ENCODE measurements at places on chromosomes 6 and 20.

DNA sequence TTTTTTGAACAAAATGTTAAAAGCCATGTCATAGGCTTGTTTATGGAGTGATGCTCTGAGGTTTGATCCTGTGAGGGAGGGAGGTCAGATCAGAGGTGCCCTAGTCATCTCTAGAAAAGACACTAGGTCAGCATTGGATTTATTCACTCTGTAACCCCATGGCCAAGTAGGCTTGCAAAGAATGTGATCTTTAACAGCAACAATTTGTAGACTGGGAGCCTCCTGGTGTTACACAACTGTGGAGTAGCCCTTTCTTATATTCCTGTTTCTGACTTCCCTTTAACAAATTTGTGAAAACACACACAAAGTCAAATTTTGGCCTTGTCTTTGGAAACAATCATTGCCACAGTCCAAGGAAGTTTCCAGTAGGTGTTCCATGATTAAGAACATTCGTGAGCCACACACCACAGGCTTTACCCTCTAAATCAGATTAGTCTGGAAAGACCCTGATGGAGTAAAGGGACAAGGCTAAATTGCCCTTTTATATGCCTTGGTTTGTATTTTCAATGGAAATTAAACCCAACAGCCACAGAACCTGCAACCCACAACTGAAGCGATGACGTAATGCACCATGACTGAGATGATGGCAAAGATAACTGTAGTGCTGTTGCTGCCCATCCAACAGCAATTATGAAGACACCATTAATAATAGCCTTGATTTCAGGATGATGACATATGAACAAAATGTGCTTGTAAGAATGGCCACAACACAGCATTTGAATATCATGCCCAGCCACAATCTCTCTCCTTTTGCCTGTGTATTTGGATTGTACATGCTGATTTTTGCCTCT lies 22.1 kb downstream of the SCP2D1 start:
- DNase-seq: no peak

GRCh38 chr6:146819596-146820320 lies 221.0 kb downstream of the ADGB start:
- no peak for DNase-seq

DNA sequence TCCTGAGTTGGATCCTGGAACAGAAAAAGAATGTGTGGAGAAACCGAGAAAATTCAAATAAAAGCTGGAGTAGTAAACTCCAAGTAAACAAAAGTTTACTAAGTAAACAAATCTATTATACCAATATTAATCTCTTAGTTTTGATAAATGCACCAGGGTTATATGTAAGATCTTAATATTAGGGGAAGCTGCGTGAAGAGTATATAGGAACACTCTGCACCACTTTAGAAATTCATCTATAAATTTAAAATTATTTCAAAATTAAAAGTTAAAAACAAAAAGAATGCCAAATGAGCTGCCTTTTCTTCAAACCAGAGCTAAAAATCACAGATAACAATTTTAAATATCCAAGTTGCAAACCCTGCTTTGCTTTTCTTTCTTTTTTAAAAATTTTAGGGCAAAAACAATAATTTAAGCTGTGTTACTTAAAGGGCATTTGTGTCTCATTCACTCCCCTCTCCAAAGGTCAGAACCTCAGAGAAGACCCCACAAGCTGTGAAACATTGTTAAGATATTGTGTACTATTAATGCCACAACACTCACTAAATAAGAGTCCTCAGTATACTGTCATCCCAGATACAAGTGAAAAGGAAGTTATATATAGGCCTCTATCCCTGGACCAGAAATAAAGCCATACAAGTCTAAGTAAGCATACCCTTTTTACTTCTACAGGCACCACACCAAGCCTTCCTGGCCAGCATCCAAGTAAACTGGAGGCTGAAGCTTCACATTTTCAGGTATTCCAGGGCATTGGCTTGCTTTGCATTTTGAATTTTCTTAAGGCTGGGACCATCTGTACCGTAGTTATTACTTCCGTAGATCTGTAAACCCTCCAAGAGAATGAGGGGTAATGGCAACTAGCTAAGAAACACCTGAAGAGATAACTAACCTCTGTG lies 7.0 kb downstream of the DNAAF9 start:
- DNase-seq: no peak

DNA sequence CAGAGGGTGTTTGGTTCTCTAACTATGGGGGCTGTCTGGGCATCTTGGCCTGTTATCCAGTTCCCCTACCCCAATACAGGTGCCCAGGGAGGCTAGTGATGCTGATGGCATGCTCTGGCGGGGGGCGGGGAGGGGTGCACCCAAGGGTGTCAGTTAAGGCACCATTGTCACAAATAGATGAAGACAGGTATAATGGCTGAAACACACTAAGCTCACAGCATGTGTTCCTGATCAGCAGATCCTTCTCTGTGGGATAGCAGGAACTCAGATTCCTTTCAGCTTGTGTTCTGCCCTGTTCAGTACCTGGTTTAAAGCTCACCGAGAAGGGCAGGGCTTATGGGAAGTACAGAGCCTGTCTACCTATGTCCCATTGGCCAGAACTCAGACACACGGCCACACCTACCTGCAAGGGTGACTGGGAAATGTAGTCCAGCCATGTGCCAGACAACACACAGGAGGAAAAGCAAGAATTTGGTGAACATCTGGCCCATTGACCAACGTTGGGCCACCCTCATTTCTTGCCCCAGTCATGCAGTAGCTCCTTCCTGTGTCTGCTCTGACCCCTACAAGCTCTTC lies 3.4 kb upstream of the RSPO4 start:
- peak; percentile 75 for DNase-seq

DNA sequence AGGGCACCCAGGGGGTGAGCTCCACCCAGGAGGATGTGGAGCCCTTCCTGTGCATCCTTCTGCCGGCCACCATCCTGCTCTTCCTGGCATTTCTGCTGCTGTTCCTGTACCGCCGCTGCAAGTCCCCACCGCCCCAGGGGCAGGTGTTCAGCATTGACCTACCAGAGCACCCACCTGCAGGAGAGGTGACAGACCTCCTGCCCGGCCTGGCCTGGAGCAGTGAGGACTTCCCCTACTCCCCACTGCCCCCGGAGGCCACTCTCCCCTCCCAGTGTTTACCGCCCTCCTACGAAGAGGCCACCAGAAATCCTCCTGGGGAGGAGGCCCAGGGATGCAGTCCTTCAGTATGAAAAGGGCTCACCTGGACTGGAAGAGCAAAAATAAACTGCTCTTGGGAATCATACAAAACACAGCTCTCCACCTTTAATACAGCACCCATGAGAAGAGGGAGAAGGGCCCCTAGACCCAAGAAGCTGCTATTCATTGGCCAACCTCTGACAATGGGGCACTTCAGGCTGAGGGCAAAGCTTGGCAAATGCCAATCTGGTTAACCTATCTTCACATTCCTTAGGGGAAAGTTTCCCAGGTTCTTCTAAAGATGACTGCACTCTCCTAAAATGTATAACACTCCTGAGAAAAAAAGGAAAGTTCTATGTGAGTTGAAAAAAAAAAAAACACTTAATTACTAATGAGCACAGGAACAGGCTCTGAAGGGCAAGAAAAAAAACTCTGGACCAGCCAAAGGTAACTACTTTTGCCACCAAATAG lies 5.0 kb downstream of the SMIM28 start:
- DNase-seq: no peak

DNA sequence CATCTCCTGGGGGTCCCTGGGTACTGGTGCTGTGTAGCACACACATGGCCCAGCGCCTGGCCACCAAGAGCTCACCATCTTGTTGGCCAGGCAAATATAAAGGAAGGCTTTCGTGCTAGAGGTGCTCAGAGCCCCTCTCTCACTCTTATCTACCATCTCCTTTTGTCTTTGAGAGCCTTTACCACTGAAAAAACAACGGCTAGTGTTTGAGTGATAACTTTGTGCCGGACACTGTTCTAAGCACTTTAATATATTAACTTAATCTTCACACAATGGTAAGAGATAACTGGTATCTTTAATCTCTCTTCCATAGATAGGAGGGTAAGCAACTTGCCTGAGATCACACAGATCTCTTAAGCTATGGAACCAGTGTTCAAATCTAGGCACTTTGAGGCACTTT lies 21.5 kb upstream of the ARHGAP18 start:
- no peak for DNase-seq

DNA sequence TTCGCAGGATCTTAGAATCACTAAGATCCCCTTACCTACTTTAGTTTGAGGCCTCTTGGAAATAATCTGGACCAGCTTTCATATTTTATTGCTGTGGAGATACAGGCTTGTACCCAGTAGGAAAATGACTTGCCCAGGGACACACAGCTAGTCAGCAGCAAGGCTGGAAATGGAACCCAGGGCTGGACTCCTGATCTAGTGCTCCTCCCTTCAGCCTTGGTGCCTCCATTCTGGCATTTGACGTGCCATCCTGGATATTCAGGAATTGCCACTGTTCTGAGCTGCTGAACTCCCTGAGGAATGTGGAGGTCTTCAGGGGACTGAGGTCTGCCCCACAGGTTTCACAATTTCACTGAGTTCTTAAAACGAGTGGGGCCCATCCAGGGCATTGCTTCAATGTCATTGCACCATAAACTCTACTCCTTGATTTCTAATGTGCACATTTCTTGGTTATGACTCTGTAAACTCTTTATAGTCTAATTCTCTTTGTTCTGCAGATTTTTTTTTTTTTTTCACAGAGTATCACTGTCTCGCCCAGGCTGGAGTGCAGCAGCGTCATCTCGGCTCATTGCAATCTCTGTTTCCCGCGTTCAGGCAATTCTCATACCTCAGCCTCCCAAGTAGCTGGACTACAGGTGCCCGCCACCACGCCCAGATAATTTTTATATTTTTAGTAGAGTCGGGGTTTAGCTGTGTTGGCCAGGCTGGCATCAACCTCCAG lies 26.7 kb upstream of the CDKN1A start:
- no peak for DNase-seq

DNA sequence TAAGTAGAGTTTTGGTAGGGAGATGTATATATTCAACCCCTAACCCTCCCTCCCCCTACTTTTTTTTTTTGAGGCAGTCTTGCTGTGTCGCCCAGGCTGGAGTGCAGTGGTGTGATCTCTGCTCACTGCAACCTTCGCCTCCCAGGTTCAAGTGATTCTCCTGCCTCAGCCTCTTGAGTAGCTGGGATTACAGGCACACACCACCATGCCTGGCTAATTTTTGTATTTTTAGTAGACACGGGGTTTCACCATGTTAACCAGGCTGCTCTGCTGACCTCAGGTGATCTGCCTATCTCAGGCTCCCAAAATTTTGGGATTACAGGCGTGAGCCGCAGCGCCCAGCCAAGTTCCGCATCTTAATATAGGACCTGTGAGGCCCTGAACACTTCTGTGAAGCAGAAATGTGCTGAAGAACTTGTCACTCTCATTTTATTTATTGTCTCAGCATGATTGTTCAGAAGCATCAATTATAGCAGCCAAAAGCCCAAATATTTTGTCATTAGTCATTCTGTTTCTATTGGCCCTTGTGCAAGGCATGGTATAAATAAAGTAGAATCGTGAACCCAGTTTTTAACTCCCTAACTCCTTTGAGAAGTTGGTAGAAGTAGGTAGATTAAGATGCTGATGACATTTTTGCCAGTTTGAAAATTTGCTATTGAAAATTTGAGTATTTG lies 19.4 kb downstream of the DSTN start:
- DNase-seq: no peak
